ENCODE measurements at places on chromosomes 12 and 14.

DNA sequence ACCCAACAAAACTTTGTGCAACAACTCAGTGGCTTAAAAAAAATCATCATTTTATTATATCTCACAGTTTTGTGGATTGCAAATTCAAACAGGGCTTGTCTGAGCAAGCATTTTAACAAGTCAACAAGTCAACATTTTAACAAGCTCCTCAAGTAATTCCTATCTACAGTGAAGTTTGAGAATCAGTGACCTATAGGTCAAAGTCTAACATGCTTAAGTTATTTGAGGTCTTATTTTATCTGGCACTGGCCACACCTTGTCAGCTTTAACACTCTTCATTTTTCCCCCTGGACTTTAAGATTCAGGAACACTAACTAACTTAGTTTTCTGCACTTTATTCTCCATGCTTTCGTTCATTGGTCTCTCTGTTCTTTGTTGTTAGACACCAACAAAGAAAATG is 71.2 kb upstream of the PELI2 start:
- no peak for DNase-seq

- peak; percentile 19 for DNase-seq
Measured at GRCh38 chr14:74919421-74920165, 3.5 kb downstream of the RPS6KL1 start.

GRCh38 chr12:51870504-51870903 is 17.4 kb upstream of the ANKRD33 start:
- DNase-seq: no peak

DNA sequence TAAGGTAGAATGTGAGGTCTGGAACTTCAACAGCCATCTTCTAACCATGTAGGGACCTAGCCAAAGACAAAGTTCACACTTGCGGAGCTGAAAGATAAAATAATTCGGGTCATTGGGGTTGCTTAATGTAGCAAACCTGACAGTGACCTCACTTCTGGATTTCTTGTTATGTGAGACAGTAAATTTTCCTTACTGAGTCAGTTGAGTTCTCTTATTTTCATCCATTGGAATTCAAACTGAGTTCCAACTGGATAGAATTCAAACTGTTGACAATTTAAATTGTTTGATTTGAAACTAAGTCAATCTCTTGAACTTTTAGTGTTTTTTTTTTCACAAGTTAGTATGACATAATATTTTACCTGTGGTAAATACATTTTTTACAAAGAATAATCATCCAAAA is 406.5 kb downstream of the ADAMTS20 start:
- DNase-seq: no peak

DNA sequence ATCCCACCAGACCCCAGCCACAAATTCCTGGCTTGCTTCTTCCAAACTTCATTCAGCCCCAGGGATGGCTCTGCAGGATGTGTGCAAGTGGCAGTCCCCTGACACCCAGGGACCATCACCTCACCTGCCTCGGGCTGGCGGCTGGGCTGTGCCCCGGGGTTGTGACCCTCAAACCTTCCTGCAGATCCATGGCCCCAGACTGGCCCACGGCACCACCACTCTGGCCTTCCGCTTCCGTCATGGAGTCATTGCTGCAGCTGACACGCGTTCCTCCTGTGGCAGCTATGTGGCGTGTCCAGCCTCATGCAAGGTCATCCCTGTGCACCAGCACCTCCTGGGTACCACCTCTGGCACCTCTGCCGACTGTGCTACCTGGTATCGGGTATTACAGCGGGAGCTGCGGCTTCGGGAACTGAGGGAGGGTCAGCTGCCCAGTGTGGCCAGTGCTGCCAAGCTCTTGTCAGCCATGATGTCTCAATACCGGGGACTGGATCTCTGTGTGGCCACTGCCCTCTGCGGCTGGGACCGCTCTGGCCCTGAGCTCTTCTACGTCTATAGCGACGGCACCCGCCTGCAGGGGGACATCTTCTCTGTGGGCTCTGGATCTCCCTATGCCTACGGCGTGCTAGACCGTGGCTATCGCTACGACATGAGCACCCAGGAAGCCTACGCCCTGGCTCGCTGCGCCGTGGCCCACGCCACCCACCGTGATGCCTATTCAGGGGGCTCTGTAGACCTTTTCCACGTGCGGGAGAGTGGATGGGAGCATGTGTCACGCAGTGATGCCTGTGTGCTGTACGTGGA is at the start of gene PSMB11:
Gene PSMB11 (plus strand): TSS at position 51 of the 804 bp plus-strand sequence. CDS start 14 bp downstream, at position 65.
- no peak for DNase-seq

DNA sequence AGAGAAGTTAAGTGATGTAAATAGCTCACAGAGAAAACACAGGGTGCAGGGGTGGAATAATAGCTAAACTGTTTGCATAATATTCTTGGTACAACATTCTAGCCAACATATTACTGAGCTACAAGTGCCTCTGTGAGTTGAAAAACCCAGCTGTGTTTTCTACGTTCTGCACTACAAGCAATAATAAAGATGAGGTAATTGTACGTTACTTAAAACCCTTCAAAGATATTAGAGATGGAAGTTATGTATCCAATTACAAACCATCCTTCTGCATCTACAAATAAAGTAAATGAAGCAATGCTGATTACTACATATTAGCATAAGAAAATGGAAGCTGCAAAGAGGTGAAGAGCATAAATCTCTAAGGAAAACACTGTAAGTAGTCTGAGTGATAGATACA is 271.4 kb downstream of the SSPN start:
- peak; percentile 5 for DNase-seq

GRCh38 chr14:53055003-53055402 is 98.1 kb downstream of the DDHD1 start:
- peak; percentile 83 for DNase-seq

- peak; percentile 10 for DNase-seq
Measured at GRCh38 chr12:98901189-98901588, 256.1 kb downstream of the APAF1 start.

DNA sequence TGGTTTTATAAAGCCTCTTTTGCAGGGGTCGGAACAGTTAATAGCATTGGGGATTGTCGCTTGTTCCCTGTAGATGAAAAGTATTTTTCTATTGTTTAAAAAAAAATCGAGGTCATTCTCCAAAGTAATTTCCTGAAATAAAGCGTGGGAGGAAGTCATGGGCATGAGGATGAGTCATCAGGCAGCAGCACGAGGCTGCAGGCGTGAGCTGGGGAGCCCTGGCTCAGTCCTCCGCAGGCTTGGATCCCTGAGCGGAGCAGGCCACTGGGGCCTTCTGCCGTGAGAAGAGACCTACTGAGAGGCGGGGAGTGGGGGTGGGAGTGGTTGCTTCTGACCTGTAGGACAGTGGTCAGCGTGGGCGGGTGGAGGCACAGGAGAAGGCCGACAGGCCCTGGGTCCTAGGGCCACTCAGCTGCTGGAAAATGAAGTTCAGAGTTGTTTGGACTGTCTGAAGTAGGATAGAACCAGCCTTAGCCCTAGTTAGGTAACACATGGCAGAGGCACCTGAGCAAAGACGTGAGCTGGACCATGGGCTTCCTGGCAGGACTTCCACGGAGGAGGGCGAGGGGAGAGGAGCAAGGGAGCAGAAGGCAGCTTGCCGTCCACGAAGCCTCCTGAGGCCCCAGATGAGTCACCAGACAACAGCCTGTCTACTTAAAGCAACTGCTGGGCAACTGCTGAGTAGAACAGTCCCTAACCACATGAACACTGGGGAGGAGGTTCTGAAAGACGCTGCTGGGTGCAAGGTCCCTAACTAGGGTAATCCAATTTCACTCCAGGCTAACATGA is 21.1 kb upstream of the LGALS3 start:
- DNase-seq: peak; percentile 99

GRCh38 chr12:26239122-26239851 is 43.9 kb downstream of the SSPN start:
- peak; percentile 96 for DNase-seq

DNA sequence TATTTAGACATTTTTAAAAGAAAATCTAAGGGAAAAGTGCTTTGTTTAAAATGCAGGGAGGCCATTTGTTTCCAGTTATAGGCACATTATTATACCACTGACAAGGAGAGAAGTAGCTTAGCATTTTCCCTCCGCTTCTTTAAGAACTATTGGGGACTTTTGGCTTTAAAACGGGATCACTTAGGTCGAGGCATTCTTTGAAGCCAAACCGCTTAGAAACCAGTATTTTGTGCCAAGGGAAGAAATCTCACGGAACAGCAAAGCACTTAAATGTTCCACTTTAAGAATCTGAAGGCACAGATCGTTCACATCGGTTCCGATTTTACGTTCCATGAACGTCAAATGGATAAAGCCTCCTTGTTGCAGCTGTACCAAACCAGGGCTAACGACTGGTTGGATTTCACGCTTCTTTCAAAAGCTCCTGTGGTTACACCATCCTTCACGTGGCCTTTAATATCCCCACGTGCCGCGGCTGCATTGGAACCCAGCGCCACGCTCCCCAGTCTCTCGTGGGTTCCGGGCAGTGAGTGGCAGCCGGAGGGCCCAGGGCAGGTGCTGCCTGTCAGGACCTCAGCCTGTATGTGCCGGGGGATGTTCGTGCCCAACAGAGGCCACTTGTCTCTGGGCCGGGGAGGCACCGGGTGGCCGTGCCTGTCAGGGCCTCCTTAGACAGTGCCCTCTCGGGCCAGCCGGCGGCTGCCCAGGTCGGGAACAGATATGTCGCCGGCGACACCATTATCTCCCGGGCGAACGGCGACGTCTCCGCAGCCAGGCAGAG is 195.4 kb downstream of the KIF26A start:
- no peak for DNase-seq

DNA sequence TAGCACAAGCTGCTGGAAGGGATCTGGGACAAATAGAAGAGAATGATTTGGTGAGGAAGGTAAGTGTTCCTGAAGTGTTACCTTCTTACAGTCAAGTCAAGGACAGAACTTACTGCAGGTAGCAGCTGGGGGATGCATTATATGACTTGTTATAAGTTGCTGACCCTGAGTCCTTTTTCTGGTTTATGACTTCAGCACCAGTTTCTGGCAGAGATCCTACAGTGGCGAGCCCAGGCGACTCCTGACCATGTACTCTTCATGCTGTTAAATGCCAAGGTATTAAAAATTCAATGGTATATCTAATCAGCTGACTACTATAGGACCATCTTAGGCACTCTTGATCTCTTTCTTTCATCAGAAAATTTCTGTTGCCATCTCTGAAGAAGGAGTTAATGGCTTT is 45.1 kb upstream of the ATF1 start:
- no peak for DNase-seq

Measured in choroid plexus epithelial cell (primary cell).